ENCODE measurements at places on chromosomes 6 and 20. TPM values are rescaled to one million over a fixed set of nuclear protein-coding genes. Genes with fewer than 3 reads are reported as not detected.
A peak's percentile ranks its signal among the peaks of the same experiment; 100 is the strongest.

Gene TLDC2
- total RNA-seq = not detected

- DNase-seq = no peak
- H3K36me3 ChIP-seq = no peaks in the 10 kb centered on the region
- H3K4me3 ChIP-seq = no peak overlapping the region
These were observed 1.4 kb upstream of the METTL24 start for GRCh38 chr6:110359556-110359955.

GRCh38 chr6:157240059-157240959 is 83.0 kb downstream of the TMEM242 start:
- no peaks in the 10 kb centered on the region for H3K36me3 ChIP-seq
- no peak overlapping the region for H3K27ac ChIP-seq
- H3K27me3 ChIP-seq = no peaks in the 10 kb centered on the region
- no peak overlapping the region for H3K4me3 ChIP-seq
- no peaks in the 10 kb centered on the region for H3K4me1 ChIP-seq

Gene KCNG1
- total RNA-seq = 7.4 TPM

GRCh38 chr6:122484760-122485159 is 13.2 kb upstream of the SERINC1 start:
- no peaks in the 10 kb centered on the region for H3K36me3 ChIP-seq
- no peaks in the 10 kb centered on the region for H3K27me3 ChIP-seq
- no peaks in the 10 kb centered on the region for H3K4me1 ChIP-seq
- no peak overlapping the region for H3K27ac ChIP-seq
- DNase-seq = no peak

- H3K4me1 ChIP-seq = no peaks in the 10 kb centered on the region
- H3K36me3 ChIP-seq = no peaks in the 10 kb centered on the region
- no peak for DNase-seq
- H3K4me3 ChIP-seq = no peak overlapping the region
These were observed 668.2 kb upstream of the GJE1 start for GRCh38 chr6:141464490-141464889.

DNA sequence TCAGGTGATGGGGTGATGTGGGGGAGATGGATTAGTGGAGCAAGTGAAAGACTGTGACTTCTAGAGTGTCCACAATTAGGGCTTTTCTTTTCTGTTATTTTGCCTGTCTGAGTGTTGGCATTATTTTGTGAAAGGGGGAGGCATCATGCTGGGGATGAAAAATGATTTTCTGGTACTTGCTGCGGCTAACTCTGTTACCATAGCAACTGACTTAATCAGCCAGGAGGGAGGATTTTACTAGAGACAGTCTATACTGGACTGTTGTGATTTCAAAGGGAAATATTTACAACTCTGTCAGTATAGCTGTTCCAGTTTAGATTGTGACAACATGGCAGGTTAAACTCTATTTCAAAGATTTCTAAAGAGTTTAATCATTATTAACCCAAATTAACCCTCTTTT is 30.4 kb upstream of the MRAP2 start:
- H3K27ac ChIP-seq = no peak overlapping the region
- H3K4me1 ChIP-seq = no peaks in the 10 kb centered on the region
- no peak overlapping the region for H3K4me3 ChIP-seq
- DNase-seq = no peak
- no peaks in the 10 kb centered on the region for H3K36me3 ChIP-seq
- no peaks in the 10 kb centered on the region for H3K27me3 ChIP-seq

DNA sequence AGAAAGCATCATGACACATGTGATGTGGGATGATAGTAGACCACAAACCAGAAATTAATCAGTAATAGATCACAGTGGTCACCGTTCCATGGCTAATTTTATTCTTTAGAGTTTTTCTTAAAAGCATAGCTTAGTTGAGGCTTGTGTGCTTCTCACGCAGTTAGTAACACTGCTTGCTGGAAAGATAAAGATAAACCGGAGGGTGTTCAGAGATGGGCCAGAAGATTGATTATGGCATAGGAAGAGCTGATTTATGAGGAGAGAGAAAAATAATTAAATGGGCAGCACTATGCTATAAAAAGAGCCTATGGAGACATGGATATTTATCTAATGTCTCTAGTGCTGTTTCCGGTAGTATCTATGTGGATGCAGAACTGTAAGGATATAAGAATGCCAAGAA is 173.6 kb downstream of the MMS22L start:
- H3K27me3 ChIP-seq = no peaks in the 10 kb centered on the region
- no peaks in the 10 kb centered on the region for H3K36me3 ChIP-seq
- H3K27ac ChIP-seq = no peak overlapping the region
- no peak overlapping the region for H3K4me3 ChIP-seq
- H3K4me1 ChIP-seq = no peaks in the 10 kb centered on the region

DNA sequence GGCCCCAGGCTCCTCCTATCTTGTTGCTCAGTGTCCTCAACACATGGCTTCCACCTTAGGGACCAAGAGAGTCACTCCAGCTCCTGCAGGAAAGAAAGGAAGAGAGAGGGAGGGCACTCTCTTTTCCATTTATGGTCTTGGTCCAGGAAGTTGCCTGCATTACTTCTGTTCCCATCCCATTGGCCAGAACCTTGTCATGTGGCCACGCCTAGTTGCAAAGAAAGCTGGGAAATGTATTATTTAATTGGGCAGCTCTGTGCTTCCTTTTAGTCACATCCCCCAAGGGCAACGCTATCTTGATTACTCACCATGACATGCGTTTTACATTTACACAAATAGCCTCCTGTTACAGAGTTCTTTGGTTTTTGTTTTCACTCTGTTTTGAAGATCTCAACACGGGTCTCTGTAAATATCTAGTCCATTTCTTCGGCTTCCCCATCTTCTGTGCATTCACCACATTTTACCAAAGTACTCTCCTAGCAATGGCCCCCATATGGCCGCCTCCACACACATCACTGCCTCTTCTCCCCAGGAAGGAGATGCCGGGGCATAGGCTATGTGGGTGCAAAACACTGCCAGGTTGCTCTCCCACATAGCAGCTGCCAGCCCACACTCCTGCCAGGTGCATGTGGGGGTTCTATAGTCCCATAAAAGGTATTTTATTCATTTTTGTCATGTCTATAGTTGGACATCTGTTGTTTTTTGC is 35.7 kb upstream of the ZMYND8 start:
- no peak for DNase-seq
- H3K27me3 ChIP-seq = no peaks in the 10 kb centered on the region
- peaks cover 14% of the 10 kb centered on the region for H3K4me1 ChIP-seq
- no peak overlapping the region for H3K4me3 ChIP-seq
- H3K36me3 ChIP-seq = no peaks in the 10 kb centered on the region

DNA sequence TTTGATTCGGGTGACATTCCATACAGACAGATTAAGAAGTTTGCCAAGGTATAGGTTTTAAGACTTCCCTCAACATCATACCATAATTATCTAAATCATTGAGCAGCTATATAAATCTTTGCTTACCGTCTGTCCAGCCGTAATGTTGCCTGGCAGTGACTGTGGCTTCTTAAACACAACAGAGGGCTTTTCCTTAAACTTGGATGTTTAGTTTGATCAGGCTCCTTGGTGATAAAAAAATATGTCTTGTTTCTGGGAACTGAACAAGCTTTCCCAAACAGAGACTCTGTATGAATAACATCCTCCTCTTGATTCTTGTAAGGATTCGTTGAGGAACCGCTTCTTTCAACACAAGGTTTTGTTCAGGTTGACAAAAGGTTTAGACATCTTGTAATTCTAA is 130.9 kb downstream of the QKI start:
- no peak for DNase-seq
- no peak overlapping the region for H3K27ac ChIP-seq
- H3K4me1 ChIP-seq = no peaks in the 10 kb centered on the region
- no peak overlapping the region for H3K4me3 ChIP-seq
- H3K27me3 ChIP-seq = no peaks in the 10 kb centered on the region
- no peaks in the 10 kb centered on the region for H3K36me3 ChIP-seq

DNA sequence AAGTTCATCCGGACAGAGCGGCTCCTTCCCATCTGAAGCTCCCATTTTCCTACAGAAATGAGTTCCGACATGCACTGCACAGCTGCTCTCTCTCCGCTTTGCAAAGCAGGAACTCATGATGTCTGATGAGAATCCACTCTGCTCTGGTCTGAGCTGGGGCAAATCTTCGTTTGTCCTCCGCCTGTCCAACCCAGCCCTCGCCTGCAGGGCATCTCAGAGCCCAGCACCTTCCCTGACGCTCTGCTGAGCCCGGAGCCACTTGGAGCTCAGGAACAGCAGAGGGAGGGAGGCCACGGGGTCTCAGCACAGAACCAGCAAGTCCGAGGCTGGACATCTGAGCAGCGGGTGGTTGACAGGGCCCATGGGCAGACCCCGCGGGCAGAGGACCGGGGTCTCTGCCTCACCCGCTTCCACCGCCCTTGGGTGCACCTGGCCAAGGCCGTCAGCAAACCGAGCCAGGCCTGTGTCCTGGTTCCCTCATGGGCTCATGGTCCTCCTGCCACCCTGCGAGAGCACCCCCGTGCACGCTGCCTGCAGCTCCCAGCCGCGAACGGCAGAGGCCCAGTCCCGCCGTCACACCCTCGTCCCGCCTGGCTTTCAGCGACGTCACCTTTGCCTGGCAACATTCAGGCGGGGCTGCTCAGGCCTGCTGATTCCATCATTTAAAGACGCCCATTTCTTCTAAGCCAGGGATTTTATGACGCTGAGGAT is 78.5 kb upstream of the BHLHE23 start:
- no peaks in the 10 kb centered on the region for H3K4me1 ChIP-seq
- DNase-seq = no peak
- no peaks in the 10 kb centered on the region for H3K36me3 ChIP-seq
- no peak overlapping the region for H3K4me3 ChIP-seq

Gene APOBEC2
- not detected for total RNA-seq

GRCh38 chr6:10655508-10656055 is 38.8 kb downstream of the C6orf52 start:
- no peak for DNase-seq
- H3K4me1 ChIP-seq = no peaks in the 10 kb centered on the region
- no peak overlapping the region for H3K27ac ChIP-seq

Gene RBM12
- 100 TPM for total RNA-seq

GRCh38 chr6:11040134-11040533 is 4.0 kb downstream of the ELOVL2 start:
- peak overlapping the region; percentile 15 for H3K4me3 ChIP-seq
- H3K27me3 ChIP-seq = no peaks in the 10 kb centered on the region
- H3K4me1 ChIP-seq = peaks cover 45% of the 10 kb centered on the region
- H3K27ac ChIP-seq = peak overlapping the region; percentile 70
- no peak for DNase-seq

Gene CD24
- total RNA-seq = 57.4 TPM

DNA sequence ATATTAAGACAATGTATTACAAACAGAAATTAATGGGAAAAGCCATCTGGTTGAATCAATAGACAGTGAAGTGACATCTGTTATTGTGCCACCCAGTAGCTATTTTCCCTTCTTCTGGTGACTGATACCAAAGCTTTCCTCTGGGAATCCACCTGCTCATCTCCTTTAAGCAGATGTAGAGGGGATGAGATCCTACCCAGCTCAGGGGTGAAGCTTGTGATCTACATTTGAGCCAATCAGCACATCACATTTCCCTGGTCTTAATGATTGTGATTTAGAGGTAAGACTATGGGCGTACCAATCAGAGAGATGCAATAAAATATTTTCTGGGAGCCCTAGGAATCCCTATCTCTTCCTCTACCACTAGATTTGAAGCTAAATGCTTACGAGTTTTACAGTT is 782.9 kb downstream of the PTPRT start:
- H3K36me3 ChIP-seq = no peaks in the 10 kb centered on the region
- H3K4me3 ChIP-seq = no peak overlapping the region
- H3K27ac ChIP-seq = no peak overlapping the region
- no peak for DNase-seq
- H3K4me1 ChIP-seq = no peaks in the 10 kb centered on the region

Gene FBXO5
- total RNA-seq = 33.6 TPM

GRCh38 chr6:36907781-36908180 is 22.0 kb downstream of the C6orf89 start:
- no peak for DNase-seq
- H3K27ac ChIP-seq = peak overlapping the region; percentile 26
- H3K4me1 ChIP-seq = peaks cover 51% of the 10 kb centered on the region
- H3K27me3 ChIP-seq = no peaks in the 10 kb centered on the region
- no peak overlapping the region for H3K4me3 ChIP-seq

DNA sequence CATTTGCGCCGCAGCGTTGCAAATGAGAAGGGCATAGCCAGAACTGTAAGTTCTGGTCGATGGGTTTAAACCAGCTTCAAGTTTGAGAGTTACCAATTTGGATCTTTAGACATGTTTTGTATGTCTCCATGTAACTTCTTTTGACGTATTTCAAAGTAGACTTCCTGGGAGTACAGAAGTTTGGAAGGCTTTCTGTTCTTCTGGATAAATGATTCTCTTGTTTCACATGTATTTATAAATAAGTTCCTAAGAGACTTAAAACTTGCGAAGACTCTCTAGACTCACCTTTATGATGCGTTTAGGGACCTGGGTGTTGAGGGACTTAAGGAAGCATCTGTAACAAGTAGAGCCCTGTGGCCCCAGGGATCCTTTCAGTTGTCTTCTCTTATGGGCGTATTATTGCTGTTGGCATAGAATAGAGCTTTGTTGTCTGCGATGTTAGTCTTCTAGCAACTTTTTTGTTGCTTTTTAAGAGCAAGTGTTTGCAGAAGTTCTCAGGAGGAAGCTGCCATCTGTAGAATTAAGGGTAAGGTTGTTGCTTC is 1.3 kb downstream of the CDYL start:
- H3K27ac ChIP-seq = peak overlapping the region; percentile 89
- H3K4me1 ChIP-seq = peaks cover 39% of the 10 kb centered on the region
- DNase-seq = no peak
- peaks cover 12% of the 10 kb centered on the region for H3K27me3 ChIP-seq

DNA sequence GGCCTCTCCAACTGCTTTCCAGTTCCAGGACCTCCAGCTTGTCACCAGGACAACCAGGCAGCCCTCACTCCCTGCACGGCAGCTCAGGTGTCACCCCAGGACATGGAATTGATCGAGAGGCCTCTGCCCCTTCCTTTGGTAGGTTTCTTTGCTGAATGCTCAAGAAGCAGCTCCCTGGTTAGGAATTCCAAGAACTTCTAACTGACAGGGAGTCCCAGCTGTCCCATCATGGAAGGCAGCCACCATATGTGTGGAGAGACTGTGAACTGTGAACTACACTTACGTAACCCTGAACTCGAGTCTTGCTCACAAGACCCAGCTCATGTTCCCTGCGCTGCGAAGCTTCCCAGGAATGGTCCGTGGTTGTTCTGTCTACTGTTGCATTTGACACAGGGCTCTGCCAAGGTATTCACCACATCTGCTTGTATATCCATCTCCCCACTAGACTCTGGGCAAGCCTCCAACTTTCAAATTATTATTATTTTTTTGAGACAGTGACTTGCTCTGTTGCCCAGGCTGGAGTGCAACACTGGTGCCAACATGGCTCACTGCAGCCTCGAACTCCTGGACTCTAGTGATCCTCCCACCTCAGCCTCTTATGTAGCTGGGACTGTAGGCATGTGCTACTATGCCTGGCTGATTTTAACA is 35.7 kb downstream of the MGME1 start:
- DNase-seq = no peak
- H3K27me3 ChIP-seq = no peaks in the 10 kb centered on the region
- H3K4me1 ChIP-seq = no peaks in the 10 kb centered on the region
- no peaks in the 10 kb centered on the region for H3K36me3 ChIP-seq
- no peak overlapping the region for H3K27ac ChIP-seq
- no peak overlapping the region for H3K4me3 ChIP-seq

GRCh38 chr6:142407685-142408273 is 106.0 kb downstream of the ADGRG6 start:
- H3K27me3 ChIP-seq = no peaks in the 10 kb centered on the region
- DNase-seq = no peak
- H3K4me1 ChIP-seq = peaks cover 35% of the 10 kb centered on the region

All from Panc1 (cell line).